T-helper 17 cell (primary cell): ENCODE measurements at places on chromosomes 2 and 18. TPM values are rescaled to one million over a fixed set of nuclear protein-coding genes. Genes with fewer than 3 reads are reported as not detected.

The GREB1L gene
- not detected for total RNA-seq

The ASPRV1 gene
- 1.1 TPM for total RNA-seq

The PDE1A gene
- total RNA-seq: not detected

The KCNIP3 gene
- not detected for total RNA-seq

The POTEJ gene
- total RNA-seq: not detected

DNA sequence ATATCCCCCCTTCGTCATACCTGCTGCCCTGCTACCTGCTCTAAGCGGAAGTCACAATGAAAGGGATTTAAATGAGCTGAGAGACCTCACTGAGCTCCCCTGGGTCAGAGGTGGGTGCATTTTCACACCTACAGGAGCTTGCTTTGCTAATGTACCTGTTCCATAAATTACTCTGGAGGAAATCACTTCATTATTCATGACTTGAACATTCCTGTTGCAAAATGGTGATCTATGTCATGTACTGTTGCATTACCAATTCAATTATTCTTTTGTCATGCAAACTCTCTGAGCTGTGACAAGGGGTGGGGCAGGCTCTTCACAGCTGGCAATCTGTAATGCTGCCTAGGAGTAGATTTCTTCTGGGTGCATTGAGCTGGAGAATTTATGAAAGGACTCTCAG lies 761.3 kb downstream of the TSN start:
- no peak for DNase-seq

GRCh38 chr18:79644666-79645057 lies 34.9 kb upstream of the CTDP1 start:
- no peak for DNase-seq

DNA sequence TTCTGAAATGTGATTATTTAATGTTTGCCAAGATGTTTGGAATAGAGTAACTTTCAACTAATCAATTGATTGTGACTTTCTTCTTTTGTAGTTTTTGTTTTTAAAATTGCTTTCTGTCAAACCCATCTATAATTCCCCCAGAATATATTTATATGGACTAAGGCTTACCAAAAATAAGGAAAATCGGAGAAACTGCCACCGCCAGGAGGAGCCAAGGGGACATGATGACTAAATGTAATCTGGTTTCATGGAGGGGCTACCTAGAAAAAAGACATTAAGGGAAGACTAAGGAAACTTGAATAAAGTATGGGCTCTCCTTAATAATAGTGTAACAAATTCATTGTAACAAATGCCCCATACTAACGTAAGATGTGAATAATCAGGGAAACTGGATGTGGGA lies 19.5 kb downstream of the BOLA3 start:
- DNase-seq: no peak

- no peak for DNase-seq
Measured at GRCh38 chr2:12605936-12606335, 110.8 kb upstream of the TRIB2 start.

DNA sequence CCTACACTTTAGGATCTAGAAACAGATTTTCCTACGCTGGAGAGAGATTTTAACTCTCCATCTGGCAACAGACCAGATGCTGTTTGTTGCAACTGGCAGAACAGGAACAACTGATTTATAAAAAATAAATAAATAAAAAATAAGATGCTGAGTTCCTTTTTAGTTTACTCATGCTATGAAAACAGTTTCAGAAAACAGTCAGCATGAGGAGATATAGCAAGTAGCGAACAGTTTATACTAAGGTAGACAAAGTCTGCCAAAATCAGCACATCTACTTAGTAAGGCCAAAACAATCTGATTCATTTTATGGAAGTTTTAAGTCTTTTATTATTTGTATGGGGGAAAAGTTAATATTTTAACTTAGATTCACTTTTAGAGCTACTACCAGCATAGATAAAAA lies 974.0 kb upstream of the CNTNAP5 start:
- DNase-seq: no peak

- no peak for DNase-seq
Measured at GRCh38 chr2:18626958-18627650, 37.7 kb upstream of the NT5C1B start.

- no peak for DNase-seq
Measured at GRCh38 chr2:171522052-171522787, at the start of gene CYBRD1. TSS of gene CYBRD1 (plus strand) at chr2:171522474. CDS start at chr2:171522546, 72 bp downstream.
